ENCODE measurements at places on chromosomes 12 and 14.

DNA sequence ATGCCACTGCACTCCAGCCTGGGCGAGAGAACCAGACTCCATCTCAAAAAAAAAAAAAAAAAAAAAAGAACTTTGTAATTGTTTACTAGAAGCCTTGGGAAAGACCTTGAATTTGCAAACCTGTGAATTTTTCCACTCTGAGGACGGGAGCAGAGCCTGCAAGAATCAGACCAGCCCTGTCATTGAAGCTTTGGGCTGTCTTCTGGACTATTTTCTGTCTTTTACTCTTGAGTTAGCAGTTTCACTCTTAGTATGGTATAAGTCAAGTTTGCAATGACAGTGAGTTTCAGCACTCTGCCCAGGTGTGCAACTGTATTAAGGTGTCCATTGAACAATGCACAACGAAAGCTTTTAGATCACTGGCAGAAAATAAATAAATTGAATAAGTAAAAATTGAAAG, 81.4 kb upstream of the KRAS start:
- H3K27ac ChIP-seq: no peak overlapping the region
- H3K36me3 ChIP-seq: no peaks in the 10 kb centered on the region
- no peaks in the 10 kb centered on the region for H3K27me3 ChIP-seq
- DNase-seq: peak; percentile 13
- H3K4me3 ChIP-seq: no peak overlapping the region

GRCh38 chr14:32074887-32075572, 2.1 kb upstream of the ARHGAP5 start:
- no peak overlapping the region for H3K27ac ChIP-seq
- no peak overlapping the region for H3K4me3 ChIP-seq
- no peaks in the 10 kb centered on the region for H3K36me3 ChIP-seq
- H3K27me3 ChIP-seq: peaks cover 3% of the 10 kb centered on the region

GRCh38 chr12:98013560-98013959, 501.8 kb upstream of the TMPO start:
- no peaks in the 10 kb centered on the region for H3K36me3 ChIP-seq
- no peaks in the 10 kb centered on the region for H3K27me3 ChIP-seq
- H3K4me3 ChIP-seq: no peak overlapping the region
- no peaks in the 10 kb centered on the region for H3K4me1 ChIP-seq
- DNase-seq: no peak
- H3K27ac ChIP-seq: no peak overlapping the region

- H3K4me3 ChIP-seq: no peak overlapping the region
- H3K4me1 ChIP-seq: no peaks in the 10 kb centered on the region
- H3K27ac ChIP-seq: no peak overlapping the region
- H3K36me3 ChIP-seq: no peaks in the 10 kb centered on the region
- H3K27me3 ChIP-seq: no peaks in the 10 kb centered on the region
- DNase-seq: no peak
These were observed 214.9 kb downstream of the ZFP36L1 start for GRCh38 chr14:68577802-68578541.

DNA sequence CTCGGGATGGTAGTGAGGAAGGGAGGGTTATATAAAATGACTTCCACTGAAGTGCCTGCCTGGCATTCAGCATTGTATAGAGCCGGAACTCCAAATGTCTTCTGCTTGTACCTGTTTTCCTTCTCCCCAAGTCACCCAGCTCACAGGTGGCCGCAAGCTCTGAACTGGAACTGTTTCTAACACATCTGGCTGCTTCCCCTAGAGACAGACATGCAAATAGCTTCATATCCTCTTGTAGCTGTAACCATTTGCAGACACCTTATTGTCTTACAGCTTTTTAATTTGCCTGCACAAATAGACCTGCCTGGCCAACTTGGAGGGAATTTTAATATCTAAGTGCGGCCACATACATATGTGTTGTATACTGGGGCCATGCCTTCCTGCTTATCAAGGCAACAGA, 126.0 kb downstream of the CHST11 start:
- H3K27ac ChIP-seq: no peak overlapping the region
- peaks cover 3% of the 10 kb centered on the region for H3K36me3 ChIP-seq
- H3K27me3 ChIP-seq: no peaks in the 10 kb centered on the region
- DNase-seq: no peak
- H3K4me1 ChIP-seq: peaks cover 65% of the 10 kb centered on the region

- H3K36me3 ChIP-seq: no peaks in the 10 kb centered on the region
- H3K4me3 ChIP-seq: no peak overlapping the region
- peaks cover 10% of the 10 kb centered on the region for H3K4me1 ChIP-seq
- H3K27me3 ChIP-seq: peaks cover 7% of the 10 kb centered on the region
- H3K27ac ChIP-seq: no peak overlapping the region
These were observed 143.8 kb downstream of the ADGRD1 start for GRCh38 chr12:131097202-131098177.

DNA sequence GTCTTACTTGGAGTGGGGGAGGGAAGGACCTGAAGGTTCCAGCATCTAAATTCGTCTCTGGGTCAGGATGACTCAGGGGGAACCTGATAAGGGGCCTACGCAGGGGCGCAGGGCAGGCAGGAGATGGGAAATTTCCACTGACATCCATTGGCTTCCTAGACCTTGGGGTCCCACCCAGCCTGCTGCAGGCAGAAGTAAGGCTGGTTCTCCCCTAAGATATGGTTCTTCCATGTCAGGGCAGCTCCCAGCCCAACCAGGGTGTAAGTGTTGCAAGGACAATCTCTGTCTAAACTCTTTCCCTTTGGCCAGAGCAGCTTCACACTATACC, 2.1 kb upstream of the NDRG2 start:
- peaks cover 2% of the 10 kb centered on the region for H3K27me3 ChIP-seq
- H3K4me3 ChIP-seq: no peak overlapping the region
- no peak for DNase-seq
- no peak overlapping the region for H3K27ac ChIP-seq

DNA sequence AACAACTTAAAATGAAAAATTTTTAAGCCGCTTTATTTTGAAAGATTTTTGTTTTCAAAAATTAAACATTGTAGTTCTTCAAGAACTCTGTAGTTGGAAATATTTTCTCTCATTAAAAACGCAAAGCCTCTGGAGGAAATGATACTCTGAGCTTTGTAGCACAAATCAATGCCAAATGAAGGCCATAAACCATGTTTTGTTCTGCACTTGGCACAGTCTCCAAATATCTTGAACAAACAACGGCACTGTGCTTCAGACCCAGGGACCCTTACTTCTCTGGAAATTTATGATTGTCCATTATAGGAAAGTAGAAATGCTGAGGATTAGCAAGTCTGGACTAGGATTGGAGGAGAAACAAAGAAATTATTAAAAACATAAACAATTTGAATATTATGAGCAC, 160.8 kb upstream of the BMP4 start:
- no peak overlapping the region for H3K27ac ChIP-seq
- H3K36me3 ChIP-seq: no peaks in the 10 kb centered on the region
- no peak for DNase-seq
- no peaks in the 10 kb centered on the region for H3K4me1 ChIP-seq
- H3K4me3 ChIP-seq: no peak overlapping the region
- peaks cover 2% of the 10 kb centered on the region for H3K27me3 ChIP-seq

GRCh38 chr14:81455390-81455789, 55.3 kb upstream of the STON2 start:
- H3K36me3 ChIP-seq: no peaks in the 10 kb centered on the region
- DNase-seq: no peak
- H3K27ac ChIP-seq: no peak overlapping the region
- peaks cover 10% of the 10 kb centered on the region for H3K4me1 ChIP-seq
- no peaks in the 10 kb centered on the region for H3K27me3 ChIP-seq

DNA sequence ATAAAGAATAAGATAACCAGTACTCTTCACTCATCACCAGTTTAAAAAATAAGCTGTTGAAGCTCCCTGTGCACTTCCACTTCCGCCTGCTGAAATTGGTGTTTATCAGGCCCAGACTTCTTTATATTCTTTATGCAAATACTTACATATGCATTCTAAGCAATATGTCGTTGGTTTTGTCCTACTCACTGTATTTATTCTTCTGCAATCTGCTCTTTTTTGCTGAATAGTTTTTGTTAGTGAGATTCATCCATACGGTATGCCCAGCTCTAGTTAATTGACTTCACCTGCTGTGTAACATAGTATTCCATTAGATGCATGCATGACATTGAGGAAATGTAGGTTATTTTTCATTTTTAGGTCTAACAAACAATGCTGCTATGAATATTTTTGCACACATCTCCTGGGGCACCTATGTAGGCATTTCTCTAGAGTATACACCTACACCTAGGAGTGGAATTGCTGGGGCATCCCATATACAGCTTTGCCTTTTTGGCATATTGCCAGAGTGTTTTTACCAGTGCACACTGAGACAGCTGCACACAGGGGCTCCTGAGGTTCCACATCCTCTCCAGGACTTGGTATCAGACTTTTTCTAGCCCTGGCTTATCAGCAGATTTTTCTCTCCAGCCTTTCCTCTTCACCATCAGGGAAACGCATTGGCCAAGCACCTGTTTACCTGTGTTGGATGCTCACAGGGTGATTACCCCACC, 1.0 kb upstream of the NRIP2 start:
- H3K27me3 ChIP-seq: no peaks in the 10 kb centered on the region

GRCh38 chr12:53734425-53734824, 7.2 kb upstream of the CALCOCO1 start:
- no peak overlapping the region for H3K4me3 ChIP-seq
- no peak overlapping the region for H3K27ac ChIP-seq
- no peaks in the 10 kb centered on the region for H3K36me3 ChIP-seq
- H3K4me1 ChIP-seq: peaks cover 13% of the 10 kb centered on the region
- DNase-seq: no peak

- no peak for DNase-seq
- H3K4me3 ChIP-seq: no peak overlapping the region
- no peaks in the 10 kb centered on the region for H3K27me3 ChIP-seq
- no peak overlapping the region for H3K27ac ChIP-seq
These were observed 50.2 kb downstream of the TPCN1 start for GRCh38 chr12:113271466-113271852.

DNA sequence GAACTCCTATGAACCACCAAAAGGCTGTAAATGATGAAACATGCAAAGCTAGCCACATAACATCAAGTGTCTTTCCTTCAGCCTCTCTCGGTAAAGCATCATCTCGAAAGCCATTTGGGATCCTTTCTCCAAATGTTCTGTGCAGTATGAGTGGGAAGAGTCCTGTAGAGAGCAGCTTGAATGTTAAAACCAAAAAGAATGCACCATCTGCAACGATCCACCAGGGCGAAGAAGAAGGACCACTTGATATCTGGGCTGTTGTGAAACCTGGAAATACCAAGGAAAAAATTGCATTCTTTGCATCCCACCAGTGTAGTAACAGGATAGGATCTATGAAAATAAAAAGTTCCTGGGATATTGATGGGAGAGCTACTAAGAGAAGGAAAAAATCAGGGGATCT, 61.2 kb downstream of the ATG14 start:
- H3K27ac ChIP-seq: no peak overlapping the region
- DNase-seq: no peak
- peaks cover 50% of the 10 kb centered on the region for H3K4me1 ChIP-seq

- no peak overlapping the region for H3K4me3 ChIP-seq
- peaks cover 9% of the 10 kb centered on the region for H3K36me3 ChIP-seq
- H3K27ac ChIP-seq: no peak overlapping the region
- no peaks in the 10 kb centered on the region for H3K27me3 ChIP-seq
These were observed 77.7 kb downstream of the MAP3K9 start for GRCh38 chr14:70731447-70732239.

GRCh38 chr14:52244997-52245396, 22.5 kb upstream of the PTGDR start:
- no peak overlapping the region for H3K4me3 ChIP-seq
- DNase-seq: no peak
- no peaks in the 10 kb centered on the region for H3K27me3 ChIP-seq
- H3K36me3 ChIP-seq: peaks cover 6% of the 10 kb centered on the region
- H3K4me1 ChIP-seq: peaks cover 28% of the 10 kb centered on the region

DNA sequence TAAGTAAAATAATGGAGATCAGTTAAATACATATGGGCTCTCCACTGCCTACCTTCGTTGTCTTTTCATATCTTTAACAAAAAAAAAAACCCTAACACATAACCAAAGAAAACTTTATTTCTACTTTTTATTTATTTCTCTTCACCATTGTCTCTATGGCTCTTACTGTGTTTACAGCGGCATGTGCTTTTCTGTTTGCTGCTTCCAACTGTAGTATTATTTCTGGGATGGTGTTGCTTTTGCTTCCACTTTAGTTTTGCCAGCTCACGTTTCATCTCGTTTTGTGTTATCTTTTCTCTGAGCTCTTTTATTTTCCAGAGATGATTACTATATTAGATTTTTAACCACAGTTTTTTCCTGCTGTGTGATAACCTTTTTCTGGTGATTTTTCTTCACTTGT, 46.1 kb downstream of the KTN1 start:
- no peaks in the 10 kb centered on the region for H3K27me3 ChIP-seq
- H3K4me3 ChIP-seq: no peak overlapping the region
- no peak for DNase-seq
- no peak overlapping the region for H3K27ac ChIP-seq
- peaks cover 51% of the 10 kb centered on the region for H3K36me3 ChIP-seq
- H3K4me1 ChIP-seq: peaks cover 6% of the 10 kb centered on the region

GRCh38 chr14:93655078-93655750, 133.1 kb downstream of the PRIMA1 start:
- H3K27me3 ChIP-seq: peaks cover 17% of the 10 kb centered on the region
- peak; percentile 6 for DNase-seq
- H3K4me1 ChIP-seq: no peaks in the 10 kb centered on the region

- H3K27ac ChIP-seq: no peak overlapping the region
- H3K36me3 ChIP-seq: no peaks in the 10 kb centered on the region
- H3K4me1 ChIP-seq: peaks cover 15% of the 10 kb centered on the region
- peak; percentile 85 for DNase-seq
These were observed 137.5 kb upstream of the CPM start for GRCh38 chr12:69070319-69071090.

DNA sequence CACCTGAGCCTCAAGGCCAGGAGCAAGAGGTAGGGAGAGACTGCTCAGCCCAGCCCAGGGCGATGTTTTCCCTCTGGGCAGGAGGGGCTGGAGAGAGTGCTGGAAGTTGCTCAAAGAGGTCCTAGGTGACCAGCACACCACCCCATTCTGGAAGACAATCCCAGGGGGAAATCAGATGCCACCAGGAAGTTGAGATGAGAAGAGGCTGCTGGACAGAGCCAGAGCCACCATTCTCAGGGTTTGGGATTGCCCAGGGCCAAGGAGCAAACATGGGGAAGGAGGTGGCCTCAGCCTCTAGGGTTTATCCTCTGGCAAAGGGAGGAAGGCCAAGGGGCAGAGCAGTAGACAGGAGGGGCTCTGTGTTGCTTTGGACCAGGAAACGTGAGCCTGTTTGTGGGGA, 11.6 kb downstream of the CCDC85C start:
- no peaks in the 10 kb centered on the region for H3K27me3 ChIP-seq
- H3K36me3 ChIP-seq: no peaks in the 10 kb centered on the region
- H3K4me1 ChIP-seq: peaks cover 13% of the 10 kb centered on the region
- DNase-seq: no peak
- H3K27ac ChIP-seq: no peak overlapping the region

- no peak overlapping the region for H3K27ac ChIP-seq
- H3K4me3 ChIP-seq: no peak overlapping the region
- DNase-seq: no peak
- H3K4me1 ChIP-seq: peaks cover 3% of the 10 kb centered on the region
These were observed 10.4 kb downstream of the KRT83 start for GRCh38 chr12:52310622-52311284.

GRCh38 chr12:91230841-91231240, 48.2 kb upstream of the DCN start:
- H3K27me3 ChIP-seq: peaks cover 2% of the 10 kb centered on the region
- H3K36me3 ChIP-seq: no peaks in the 10 kb centered on the region
- no peak overlapping the region for H3K4me3 ChIP-seq
- no peak for DNase-seq
- no peaks in the 10 kb centered on the region for H3K4me1 ChIP-seq
- H3K27ac ChIP-seq: no peak overlapping the region

GRCh38 chr14:95227279-95227860, 70.0 kb upstream of the DICER1 start:
- no peaks in the 10 kb centered on the region for H3K36me3 ChIP-seq
- no peak overlapping the region for H3K27ac ChIP-seq

Data from activated CD8-positive, alpha-beta T cell treated with anti-CD3 and anti-CD28 coated beads for 36 hours (primary cell).